NCI-H524 treated with DMSO at 0.1 percent for 48 hours (cell line): ENCODE measurements at places on chromosomes 12 and 14.

- DNase-seq, result no peak
Measured at GRCh38 chr12:130375296-130376287, 37.9 kb downstream of the PIWIL1 start.

GRCh38 chr12:52527121-52527800, 7.1 kb upstream of the KRT5 start:
- DNase-seq, result no peak

GRCh38 chr12:49827401-49828099, 663 bp downstream of the NCKAP5L start:
- peak; percentile 22 for DNase-seq

DNA sequence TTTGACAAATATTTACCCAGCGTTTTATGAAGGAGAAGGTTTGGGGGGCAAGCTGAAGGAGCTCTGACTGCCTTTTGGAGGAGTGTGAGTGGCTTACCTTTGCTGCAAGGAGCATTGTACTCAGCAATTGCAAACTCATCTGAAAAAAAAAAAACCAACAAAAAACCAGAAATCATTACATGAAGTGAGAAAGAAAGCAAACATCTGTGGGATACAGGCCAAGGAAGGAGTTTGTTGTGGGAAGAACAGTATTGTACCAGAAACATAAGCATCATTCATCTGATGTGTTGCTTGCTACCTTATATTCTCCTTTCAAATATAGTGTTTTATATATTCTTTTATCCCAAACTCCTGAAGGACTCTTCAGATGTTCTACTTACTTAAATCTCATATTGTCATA, 47.6 kb downstream of the A2M start:
- no peak for DNase-seq

DNA sequence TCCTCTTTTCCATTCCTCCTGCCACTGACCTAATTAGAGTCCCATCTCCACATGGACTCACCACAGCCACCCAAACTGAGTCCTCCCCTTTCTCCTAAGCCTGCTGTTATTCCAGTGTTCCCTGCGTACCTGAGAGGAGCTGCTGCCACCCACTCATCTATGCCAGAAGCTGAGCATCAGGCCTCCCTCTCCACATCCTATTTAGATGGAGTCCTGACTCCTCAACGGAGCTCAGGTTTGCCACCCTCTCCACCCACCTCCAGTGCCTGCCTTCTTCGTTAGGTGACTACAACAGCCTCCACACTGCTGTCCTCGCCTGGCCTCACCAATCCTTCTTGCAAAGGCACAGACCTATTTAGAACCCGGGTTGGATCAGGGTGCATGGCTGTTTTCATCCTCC, 15.2 kb upstream of the ABHD12B start:
- no peak for DNase-seq

GRCh38 chr12:67909681-67910080, 79.6 kb upstream of the IFNG-AS1 start:
- DNase-seq, result no peak
